Sciatic nerve (tissue), 2 donors: ENCODE measurements at places on chromosomes 3 and 15.

- DNase-seq = no peak
Measured at GRCh38 chr3:135690664-135691063, 274.9 kb upstream of the PPP2R3A start.

GRCh38 chr3:197809356-197810020 lies 18.4 kb downstream of the LRCH3 start:
- no peak for DNase-seq

- no peak for DNase-seq
Measured at GRCh38 chr3:18124501-18124900, 300.6 kb downstream of the SATB1 start.

DNA sequence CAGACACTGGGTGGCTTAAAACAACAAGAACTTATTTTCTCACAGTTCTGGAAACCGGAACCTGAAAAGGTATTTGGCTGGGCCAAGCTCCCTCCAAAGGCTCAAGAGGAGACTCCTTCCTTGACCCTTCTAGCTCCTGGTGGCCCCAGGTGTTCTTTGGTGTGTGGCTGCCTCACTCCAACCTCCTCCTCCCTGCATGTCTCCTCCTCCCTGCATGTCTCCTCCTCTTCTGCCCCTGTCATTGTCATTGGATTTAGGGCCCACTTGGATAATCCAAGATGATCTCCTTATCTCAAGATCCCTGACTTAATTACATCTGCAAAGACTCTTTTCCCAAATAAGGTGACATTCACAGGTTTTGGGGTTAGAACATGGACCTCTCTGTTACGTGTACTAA lies 69.8 kb upstream of the MFGE8 start:
- DNase-seq = no peak

GRCh38 chr15:90326441-90326840 lies 25.6 kb upstream of the ZNF774 start:
- no peak for DNase-seq

- no peak for DNase-seq
Measured at GRCh38 chr15:59042041-59042440, 54.6 kb downstream of the RNF111 start.

DNA sequence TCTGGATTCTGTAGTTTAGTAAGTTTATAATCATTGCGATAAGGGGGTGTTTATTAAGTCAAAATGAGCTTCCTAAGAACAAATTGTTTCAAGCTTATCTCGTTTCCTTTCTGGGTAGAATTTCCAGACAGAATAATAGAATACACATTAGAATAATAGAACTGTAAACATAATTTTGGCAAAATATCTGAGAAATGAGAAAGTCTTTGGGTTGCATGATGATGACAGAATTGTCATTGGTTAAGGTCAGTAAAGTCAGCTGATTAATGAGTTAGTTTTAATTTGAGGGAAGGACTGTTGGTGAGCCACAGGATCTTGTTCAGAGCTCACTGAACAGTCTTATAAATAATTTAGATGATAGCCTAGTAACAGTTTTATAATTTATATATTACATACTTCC lies 10.2 kb downstream of the EIF2A start:
- no peak for DNase-seq

DNA sequence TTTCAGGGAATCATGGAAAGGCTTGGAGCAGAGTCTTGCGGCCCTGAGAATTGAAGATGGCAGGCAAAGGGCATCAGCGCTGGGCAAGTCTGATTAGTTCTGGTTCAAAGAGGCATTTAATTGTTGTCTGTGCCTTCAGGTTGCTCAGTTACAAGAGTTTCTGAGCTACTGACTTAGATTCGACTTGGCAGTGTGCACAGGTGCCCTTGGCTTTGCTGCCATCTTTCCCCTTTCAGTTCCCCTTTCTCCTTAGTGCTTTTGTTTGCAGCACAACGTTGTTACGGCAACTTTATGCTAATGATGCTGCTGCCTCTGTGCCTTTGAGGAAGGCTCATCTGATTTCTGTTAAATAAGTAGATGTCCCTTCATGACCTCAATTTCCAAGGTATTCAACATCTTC lies 12.5 kb downstream of the P2RY14 start:
- DNase-seq = no peak

DNA sequence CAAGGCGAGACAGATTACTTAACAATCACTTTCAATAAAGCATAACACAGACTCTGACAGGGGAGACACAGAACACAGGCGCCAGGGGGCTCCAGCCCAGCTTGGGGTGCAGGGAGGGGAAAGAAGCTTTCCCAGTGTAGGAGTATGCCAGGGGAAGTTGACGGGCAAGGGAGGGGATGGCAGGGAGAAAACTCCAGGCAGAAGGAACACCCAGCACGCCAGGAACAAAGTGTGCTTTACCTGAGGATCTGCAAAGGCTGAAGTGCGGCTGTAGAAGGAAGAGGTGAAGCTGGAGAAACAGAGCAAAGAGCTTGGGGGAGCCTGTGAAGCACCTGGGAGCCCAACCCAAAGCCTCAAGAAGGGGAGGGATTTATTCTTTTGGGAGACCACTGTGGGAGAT lies 12.1 kb downstream of the RGMA start:
- no peak for DNase-seq

GRCh38 chr3:184395320-184395660 lies 15.4 kb downstream of the CHRD start:
- DNase-seq = no peak

- DNase-seq = no peak
Measured at GRCh38 chr3:153757839-153758238, 363.4 kb upstream of the ARHGEF26 start.
